ENCODE measurements at places on chromosomes 11 and 22.

DNA sequence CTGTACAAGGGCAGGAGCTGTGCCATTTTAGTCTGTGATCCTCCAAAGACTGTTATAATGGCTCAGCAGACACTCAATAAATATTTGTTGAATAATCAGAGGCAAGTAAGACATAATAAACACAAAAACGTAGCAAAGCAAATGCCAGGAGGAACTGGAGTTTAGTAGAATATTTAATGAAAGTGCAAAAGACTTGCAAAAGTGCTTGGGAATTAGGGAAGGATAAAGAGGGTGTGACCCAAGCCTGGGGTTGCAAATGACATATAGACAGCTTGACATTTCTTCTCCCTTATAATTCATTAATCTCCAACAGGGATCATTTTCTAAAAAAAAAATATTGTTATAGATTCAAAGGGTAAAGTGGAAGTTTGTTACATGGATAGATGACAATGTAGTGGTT, 212.7 kb upstream of the PGR start:
- no peak for DNase-seq

DNA sequence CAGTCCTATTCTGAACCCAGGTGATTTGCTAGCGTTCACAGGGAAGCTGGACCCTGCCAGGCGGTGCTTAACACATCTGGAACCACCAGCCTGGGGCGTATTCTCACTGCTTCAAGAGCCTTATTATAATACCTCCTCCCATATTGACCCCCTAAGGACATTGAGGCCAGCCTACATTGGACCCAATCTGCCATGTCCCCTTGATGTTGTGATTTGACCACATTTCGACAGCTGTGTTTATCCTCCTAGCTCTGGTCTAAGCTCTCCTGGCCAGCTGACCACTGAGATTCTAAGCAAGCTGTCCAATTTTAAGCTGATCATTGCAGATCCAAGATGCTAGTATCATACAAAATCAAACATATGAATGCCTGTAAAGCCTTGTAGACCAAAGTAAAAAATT, 148.1 kb upstream of the BLID start:
- no peak for DNase-seq

GRCh38 chr11:32006799-32007388, 84.0 kb upstream of the RCN1 start:
- DNase-seq, result no peak

GRCh38 chr11:47797633-47798032, 30.5 kb upstream of the FNBP4 start:
- no peak for DNase-seq

DNA sequence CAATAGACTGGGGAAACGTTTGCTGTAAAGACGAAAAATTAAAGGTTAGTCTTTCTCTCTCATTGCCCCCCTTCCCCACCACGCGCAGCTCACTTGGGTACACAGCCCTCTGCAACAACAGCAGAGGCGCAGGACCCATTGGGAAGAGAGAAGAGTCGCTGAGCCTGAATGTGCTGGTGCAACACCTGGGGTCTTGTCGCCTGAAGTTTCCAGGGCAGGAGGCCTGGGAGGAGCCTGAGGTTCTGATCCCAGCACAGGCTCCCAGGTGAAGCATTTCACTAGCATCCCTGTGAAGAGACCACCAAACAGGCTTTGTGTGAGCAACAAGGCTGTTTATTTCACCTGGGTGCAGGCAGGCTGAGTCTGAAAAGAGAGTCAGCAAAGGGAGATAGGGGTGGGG, 116.2 kb upstream of the NTM start:
- no peak for DNase-seq

- DNase-seq, result no peak
These were observed 16.6 kb upstream of the ARHGAP20 start for GRCh38 chr11:110728883-110729282.

DNA sequence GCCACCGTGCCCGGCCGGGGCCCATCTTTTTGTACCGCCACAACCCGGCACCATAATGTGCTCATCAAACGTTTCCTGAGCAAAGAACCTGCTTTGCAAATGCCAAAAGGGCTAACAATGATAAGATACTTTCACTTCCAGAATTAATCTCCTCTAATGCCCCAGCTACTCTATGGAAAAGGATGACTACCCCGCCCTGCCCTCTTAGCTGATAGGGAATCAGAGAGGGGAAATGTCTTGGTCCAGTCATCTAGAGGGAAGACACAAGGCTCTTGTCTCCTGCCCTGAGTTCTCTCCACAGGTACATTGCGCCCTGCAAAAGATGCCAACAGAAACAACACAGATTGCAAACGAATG, 586 bp downstream of the TTLL1 start:
- no peak for DNase-seq

DNA sequence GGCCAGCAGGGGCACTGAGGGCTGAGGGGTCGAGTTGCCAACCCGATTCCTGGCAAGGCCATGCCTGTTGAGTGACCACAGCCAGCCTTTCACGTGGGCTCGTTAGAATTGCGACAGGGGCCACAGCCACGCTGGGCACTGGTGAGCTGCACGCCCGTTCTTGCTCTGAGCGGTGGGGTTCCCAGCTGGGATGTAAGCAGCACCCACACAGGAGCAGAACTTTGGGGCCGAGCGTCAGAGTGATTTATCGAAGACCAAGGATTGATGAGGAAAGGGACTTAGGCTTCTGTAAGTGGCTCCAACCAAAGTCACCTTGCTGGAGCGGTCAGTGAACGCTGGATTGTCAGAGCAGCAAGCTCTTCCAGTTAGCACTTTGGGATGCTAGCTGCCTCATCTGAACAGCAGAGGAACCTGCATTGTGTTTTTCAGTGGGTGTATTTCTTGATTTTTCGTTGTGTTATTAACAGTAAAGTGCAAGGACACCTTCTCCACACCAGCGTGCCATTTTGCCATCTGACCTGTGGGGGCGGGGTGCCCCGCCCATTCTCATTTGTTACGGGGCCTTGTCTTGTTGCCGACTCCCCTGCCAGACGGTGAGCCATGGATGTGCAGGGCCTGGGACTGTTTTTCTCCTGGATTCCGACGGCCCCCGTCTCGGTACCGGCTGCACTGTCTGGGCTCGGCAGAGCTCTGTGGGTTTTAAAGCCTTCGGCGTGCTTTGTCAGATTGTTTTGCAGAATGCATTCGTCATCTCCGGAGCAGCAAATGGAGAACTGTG, 202.5 kb downstream of the TBC1D22A start:
- DNase-seq, result no peak

DNA sequence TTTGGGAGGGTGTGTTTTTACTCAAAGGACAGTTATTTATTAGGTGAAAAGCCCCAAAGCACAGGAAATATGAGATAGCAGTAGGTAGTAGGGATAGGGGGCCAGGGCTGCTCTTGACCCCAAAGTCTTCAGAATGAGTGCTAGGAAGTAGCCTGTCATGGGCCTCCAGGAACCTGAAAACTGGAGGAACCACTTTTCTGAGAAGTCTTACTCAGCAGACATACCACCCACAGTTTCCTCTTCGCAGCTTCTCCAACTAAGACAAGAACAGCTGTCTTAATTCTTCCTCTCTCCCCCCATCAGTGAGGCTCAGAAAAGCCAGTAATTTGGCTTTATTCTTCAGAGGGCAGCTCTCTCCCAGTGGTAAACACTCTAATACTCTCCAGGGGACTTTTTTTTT, 84.0 kb upstream of the CTSC start:
- DNase-seq, result no peak

DNA sequence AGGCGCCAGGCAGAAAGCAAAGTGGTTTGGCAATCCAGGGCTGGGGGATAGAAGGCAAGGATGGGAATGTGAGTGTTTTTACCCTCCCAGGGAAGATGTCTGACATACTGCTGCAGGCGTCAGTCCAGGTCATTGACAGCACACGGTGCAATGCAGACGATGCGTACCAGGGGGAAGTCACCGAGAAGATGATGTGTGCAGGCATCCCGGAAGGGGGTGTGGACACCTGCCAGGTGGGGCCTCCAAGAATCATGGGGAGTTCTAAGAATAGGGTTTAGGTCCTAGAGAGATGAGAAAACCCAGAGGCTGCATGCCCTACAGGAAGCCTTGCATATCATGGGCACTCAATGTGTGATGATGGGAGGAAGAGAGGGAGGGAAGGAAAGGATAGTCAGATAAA, 28.3 kb upstream of the SMIM35 start:
- peak; percentile 14 for DNase-seq

Measured in sciatic nerve (tissue), 2 donors.